ENCODE measurements at places on chromosomes 13 and 19.

GRCh38 chr19:45667620-45668341 lies at the start of gene GIPR:
GIPR (plus strand) TSS chr19:45668221; CDS start chr19:45669521, 1,300 bp downstream.
- peak; percentile 59 for DNase-seq

- DNase-seq, result no peak
Measured at GRCh38 chr13:86155756-86156155, 356.5 kb upstream of the SLITRK6 start.

- no peak for DNase-seq
Measured at GRCh38 chr19:45296355-45296754, 26.3 kb downstream of the CKM start.

- no peak for DNase-seq
Measured at GRCh38 chr13:84630476-84630875, 748.2 kb upstream of the SLITRK1 start.

DNA sequence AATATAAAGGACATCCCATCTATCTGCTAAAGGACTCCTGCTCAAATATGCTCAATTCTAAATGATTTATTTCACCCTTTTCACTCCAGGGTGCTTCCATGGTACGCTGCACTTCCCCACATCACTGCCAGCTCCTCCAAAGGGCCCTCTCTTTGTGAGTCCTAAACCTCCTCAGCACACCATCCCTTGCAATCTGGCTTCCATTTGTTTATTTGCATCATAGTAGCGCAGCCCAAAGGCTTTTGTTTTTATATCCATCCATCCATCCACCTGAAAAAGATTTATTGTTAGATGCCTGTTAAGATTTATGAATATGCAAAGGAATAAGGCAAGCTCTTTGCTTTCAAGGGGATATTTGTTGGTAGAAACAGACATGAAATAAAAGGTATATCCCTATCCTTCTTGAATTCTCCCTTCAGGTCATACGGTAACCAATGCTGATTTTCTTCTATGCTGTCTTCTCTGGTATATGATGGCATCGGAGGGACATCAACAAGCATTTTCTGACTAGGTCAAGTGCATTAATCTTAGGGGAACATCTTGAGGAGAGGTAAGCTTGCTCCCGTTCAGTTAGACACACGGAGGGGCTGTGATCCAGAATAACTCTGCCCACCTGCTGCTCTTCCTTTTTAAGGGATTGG lies 397.6 kb downstream of the LIG4 start:
- no peak for DNase-seq

DNA sequence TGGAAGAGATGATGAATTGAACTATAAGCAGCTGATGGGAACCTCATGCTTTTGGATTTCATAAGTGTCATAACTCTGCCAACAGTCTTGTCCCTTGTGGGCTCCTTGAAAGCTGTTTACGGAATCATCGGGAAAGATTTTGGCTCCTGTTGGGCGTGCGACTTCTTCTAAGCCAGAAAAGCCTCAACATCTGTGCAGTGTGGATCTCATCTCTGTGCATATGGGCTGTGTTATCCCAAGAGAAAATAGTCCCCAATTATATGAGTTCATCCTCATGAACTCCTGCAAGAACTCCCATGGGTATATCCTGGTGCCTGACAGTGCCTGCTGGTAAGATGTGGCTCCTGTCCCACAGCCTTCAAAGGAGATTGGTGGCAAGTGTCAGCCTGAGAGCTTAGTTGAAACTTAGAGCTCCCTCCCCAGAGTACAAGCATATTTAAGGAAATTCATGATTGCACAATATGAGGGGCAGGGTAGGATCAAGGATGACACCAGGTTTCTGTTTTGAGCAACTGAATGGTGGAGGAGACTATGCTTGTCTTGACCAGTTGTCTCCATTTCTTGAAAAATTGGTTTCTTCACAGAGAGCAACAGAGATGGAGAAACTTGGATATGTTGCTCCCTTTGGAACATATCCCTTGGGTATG lies 243.5 kb downstream of the ITGBL1 start:
- no peak for DNase-seq

DNA sequence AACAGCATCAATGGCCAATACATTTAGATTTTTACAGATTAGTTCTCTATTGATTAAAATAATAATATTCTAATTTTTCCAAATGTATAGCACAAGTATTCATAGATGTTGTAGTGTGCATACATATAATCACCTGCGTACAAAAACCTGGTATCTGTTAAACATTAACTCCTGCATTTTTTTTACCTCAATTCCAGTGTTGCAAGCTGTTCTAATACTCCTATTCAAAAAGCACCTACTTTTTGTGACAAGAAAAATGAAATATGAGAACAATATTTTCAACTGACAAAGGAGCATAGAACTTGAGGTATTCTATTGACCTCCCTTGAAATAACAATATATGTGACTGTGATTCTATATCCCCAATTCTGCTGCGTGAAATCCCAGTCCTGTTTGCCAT lies 422.9 kb upstream of the PCDH20 start:
- no peak for DNase-seq

DNA sequence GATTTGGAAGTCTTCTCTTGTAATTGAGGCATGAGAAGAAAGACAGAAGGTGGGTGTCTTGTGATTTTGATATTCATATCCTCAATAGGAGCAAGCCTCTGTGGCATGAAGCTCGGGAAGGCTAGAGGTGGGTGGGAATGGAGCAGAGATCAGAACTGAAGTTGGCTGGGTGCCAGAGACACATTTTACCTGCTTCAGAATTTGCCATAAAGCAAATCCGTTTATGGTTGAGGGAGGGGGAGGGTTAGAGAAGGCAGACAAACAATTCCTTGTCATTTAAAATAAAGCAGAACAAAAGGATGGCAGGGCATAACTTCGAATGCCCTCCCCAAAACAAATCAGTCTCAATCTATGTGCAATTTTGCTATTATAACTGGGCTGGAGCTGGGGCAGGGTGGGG lies 305.9 kb downstream of the KLF5 start:
- no peak for DNase-seq

DNA sequence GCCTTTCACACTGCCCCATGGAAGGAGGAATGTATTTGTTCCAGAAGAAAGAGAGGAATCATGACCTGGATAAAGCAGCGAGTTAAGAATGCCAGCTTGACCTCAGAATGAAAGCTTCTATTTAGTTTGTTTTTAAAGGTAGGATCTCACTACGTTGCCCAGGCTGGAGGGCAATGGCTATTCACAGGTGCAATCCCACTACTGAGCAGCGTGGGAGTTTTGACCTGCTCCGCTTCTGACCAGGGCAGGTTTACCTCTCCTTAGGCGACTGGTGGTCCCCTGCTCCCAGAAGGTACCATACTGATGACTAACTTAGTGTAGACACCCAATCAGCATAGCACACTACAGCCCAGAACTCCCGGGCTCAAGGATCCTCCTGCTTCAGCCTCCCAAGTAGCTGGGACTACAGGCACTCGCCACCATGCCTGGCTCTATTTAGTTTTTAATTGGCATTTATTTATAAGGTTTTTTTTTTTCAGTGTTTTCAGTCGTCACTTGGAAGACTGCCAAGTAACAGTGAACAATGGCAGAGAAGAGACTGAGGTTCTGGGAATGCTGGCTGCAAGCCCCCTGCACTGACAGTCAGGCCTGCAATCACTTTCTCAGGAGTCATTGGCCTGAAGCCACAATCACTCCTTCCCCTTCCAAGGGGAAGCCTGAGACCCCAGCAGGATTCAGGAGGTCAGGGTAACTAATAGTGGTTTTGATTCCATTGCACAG lies 73.1 kb downstream of the EPS15L1 start:
- no peak for DNase-seq

DNA sequence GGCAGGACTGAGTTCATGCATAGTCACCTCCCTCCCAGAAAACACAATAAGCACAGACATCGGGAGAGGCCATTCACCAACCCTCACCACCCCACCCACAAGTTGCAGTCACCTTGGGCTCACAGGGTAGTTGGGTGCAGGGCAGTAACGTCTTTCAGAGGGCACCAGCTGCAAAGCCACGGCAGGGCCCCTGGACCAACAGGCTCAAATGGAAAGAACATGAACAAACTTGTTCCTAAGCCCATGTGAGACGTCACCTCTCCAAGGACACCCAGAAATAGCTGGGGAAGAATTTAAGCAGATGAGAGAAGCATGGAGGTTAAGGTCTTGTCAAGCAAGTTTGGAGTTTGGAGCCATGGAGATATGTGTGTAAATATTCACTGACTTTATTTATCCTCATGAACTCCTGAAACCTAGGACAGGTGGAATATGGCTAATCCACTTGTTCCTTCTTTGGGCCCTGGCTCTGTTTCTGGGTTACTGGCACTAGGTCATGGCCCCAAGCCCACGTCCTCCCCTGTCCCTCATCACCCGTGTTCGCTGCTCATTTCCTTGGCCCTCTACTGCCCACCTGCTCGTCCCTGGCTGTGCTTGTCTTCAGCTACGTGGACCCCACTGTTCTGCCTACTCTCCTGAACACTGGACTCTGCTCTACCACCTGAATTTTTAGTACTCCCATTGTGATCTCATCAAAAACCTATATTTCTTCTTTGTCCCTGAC lies 40.4 kb downstream of the SACS start:
- DNase-seq, result no peak

DNA sequence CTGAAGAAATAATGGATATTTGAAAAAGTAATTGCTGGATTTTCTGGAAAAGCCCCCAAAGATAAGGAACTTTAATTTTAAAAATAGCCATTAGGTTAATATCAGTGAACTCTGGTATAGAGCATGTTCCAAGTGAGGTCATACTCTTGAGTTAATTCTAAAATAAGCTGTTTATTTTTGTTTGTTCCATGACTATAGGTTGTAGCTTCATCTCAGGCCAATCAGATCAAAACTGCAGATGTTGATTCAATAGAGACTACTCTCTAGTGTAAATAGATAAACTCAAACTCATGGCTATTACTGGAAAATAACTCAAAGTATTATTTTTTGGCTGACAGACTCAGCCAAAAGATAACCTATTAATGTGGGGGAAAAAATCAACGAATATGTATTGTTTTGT lies 815.1 kb downstream of the DIAPH3 start:
- DNase-seq, result no peak

GRCh38 chr19:42091742-42092141 lies 15.8 kb downstream of the ZNF574 start:
- no peak for DNase-seq

- DNase-seq, result no peak
Measured at GRCh38 chr19:8355631-8356402, 8.1 kb upstream of the ANGPTL4 start.

- DNase-seq, result no peak
Measured at GRCh38 chr13:92158346-92158745, 759.9 kb downstream of the GPC5 start.

GRCh38 chr13:49444524-49445395 lies 686 bp downstream of the SETDB2 start:
- DNase-seq, result no peak

DNA sequence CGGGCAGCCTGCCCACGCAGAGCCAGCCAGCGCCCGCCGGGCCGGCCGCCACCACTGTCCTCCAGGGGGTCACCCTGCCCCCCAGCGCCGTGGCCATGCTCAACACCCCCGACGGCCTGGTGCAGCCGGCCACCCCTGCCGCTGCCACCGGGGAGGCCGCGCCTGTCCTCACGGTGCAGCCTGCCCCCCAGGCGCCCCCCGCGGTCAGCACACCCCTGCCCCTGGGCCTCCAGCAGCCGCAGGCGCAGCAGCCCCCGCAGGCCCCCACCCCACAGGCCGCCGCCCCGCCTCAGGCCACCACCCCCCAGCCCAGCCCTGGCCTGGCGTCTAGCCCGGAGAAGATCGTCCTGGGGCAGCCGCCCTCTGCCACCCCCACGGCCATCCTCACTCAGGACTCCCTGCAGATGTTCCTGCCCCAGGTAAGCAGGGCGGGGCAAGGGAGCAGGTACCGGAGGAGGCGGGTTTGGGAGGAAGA lies 32.3 kb upstream of the EHD2 start:
- DNase-seq, result no peak

GRCh38 chr19:53101518-53101917 lies 1.7 kb downstream of the ZNF160 start:
- DNase-seq, result no peak

- no peak for DNase-seq
Measured at GRCh38 chr13:39682310-39682709, 26.8 kb downstream of the COG6 start.

DNA sequence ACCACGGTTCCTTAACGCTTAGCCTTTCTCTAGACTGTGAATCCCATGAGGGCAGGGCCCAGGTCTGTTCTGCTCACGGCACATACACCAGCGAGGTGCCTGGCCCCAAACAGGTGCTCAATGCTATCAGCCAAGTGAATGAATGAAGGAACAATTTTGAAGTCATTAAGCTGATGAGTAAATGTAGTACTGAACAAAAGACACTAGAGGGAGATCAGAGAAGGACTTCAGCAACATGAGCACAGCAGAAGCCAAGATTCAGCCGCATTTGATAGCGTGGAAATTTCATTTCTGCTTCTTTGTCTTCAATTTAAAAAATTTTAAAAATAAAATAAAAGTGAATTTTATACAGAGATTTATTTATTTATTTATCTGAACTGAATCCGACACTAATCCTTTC lies 20.1 kb upstream of the MYO16 start:
- no peak for DNase-seq

DNA sequence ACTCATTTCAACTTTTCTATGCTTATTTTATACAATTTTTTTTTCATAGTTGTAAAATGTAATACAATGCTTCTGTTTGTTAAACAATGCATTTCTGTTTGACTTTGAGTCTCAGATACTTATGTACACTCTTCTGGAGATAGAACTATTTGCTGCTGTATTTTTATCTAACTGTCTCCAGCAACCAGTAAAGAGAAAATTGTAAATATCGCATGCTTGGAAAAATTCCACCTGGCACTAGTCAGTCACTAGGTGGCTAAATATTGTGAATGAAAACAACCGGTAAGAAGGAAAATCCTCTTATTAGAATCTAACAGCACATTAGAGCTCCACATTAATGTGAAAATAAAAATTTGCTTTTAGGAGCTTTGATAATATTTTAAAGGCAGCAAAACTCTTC lies 876.5 kb downstream of the PCDH9 start:
- DNase-seq, result no peak

DNA sequence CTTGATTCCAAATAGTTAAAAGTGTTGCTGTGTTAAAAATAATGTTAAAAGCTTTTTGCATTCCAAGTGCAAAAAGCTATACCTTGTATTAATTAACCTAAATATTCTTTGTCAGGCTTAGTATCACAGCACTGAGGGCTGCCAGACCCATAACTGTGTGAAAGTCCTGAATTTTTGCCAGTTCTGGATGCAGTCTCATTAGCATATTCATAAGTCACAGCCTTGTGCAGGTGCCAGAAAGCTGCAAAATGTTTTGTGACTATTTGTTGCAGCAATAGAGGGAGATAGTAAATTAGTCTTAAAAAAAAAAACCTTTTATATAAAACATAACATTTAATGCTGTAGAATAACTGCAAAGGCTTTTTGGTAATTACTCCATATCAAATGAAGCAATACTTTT lies 56.6 kb downstream of the SLITRK1 start:
- DNase-seq, result no peak

- no peak for DNase-seq
Measured at GRCh38 chr19:40542202-40542859, 34.3 kb upstream of the SHKBP1 start.

DNA sequence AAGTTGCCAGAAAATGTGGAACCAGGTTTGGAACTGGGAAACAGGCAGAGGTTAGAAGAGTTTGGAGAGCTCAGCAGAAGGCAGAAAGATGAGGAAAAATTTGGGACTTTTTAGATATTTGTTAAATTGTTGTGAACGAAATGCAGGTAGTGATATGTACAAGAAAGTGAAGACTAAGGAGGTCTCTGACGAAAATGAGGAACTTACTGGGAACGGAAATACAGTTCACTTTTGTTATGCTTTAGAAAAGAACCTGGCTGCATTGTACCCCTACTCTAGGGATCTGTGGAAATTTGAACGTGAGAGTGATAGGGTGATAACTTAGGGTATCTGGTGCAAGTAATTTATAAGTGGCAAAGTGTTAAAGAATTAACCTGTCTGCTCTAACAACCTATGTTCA lies 632.4 kb downstream of the SLITRK5 start:
- no peak for DNase-seq

All from stimulated activated CD8-positive, alpha-beta memory T cell treated with anti-CD3 and anti-CD28 coated beads, Interleukin-4, amount 100 ng/mL, for 24 hours (primary cell).